ENCODE measurements at places on chromosomes 13 and 19.
A peak's percentile ranks its signal among the peaks of the same experiment; 100 is the strongest.

DNA sequence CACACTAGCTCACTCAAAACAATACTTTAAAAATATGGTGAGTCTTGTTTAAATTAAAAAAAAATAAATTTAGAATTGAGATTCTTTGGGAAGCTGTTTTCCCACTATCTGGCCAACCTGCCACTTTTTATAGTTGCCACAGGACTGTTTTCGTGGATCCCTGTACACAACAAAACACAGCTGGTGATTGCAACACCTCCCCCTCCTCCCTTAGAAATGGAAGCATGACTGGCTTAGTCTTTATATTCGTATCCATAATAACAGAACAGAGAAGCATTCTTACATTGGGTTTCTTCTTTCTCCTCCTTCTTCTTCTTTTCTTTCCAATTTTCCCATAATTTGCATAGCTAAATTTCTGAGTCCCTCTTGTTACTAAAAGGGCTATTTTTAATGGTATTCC lies 79.5 kb upstream of the GJB6 start:
- no peaks in the 10 kb centered on the region for H3K4me1 ChIP-seq
- no peak overlapping the region for H3K4me3 ChIP-seq
- H3K27ac ChIP-seq, result no peak overlapping the region

- no peak for DNase-seq
- no peaks in the 10 kb centered on the region for H3K27me3 ChIP-seq
- peaks cover 26% of the 10 kb centered on the region for H3K4me1 ChIP-seq
- no peak overlapping the region for H3K27ac ChIP-seq
Observed at GRCh38 chr19:42497492-42498168, 30.7 kb downstream of the CEACAM1 start.

DNA sequence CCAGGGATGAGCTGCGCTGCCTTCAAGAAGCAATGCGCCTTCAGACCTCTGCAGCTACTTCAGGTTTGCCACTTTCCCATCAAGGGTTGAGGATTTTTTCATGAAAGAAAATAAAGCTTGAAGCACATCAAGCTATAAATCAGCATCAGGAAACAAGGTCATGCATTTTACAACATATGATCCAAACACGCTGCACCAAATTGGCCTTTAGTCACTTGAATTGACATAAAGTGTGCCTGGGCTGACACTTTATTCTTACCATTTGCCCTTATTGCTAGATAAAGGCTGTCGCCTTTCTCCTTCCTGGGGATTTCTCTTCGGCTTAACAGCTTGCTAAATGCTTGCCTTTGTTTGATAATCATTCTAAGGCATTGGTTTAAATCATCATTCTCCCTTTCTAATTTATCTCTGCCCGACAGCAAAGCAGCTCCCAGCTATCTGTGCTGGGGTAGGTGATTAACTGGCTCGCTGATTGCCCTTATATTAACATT lies 87.7 kb downstream of the LHFPL6 start:
- H3K27ac ChIP-seq, result no peak overlapping the region
- DNase-seq, result no peak
- H3K4me3 ChIP-seq, result no peak overlapping the region
- no peaks in the 10 kb centered on the region for H3K27me3 ChIP-seq
- H3K36me3 ChIP-seq, result no peaks in the 10 kb centered on the region

DNA sequence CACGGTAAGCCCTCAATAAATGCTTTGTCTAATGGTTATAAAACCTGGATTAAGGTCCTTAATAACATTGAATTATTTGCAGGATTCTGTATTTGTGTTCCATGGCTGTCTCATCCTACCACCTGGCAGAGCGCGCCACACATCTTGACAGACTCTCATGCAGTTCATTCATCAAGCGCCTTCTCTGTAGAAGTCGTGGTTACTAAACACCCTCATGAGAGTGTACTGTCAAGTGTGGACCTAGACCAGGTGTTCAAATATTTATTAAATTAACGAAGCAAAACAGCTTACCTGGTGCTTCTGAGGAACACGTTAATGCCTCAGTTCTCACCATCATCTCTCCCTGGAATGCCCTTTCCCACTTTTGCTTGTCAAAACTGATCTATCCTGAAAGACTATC lies 13.1 kb upstream of the FBXL3 start:
- no peaks in the 10 kb centered on the region for H3K4me1 ChIP-seq
- no peak overlapping the region for H3K27ac ChIP-seq
- H3K4me3 ChIP-seq, result no peak overlapping the region
- no peak for DNase-seq

DNA sequence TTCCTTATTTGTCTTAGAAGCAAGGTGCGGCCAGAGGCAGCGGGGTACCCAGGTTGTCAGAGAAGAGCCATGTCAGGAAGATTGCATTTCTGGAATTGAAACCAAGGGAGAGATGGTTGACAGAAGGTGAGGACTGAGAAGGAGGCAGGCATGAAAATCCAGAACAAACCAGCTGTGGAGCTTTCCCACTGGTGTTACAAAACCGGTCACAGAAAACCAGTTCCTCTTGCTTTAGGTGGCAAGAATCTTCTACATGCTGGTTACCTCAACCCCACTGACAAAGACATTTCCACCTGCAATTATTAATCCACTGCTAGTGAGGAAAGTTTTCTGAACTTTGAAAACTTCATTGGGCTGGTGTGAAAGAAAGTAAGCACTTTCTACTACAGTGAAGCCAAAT lies 64.0 kb upstream of the MED4 start:
- peaks cover 1% of the 10 kb centered on the region for H3K36me3 ChIP-seq
- peaks cover 21% of the 10 kb centered on the region for H3K4me1 ChIP-seq
- no peak overlapping the region for H3K4me3 ChIP-seq
- no peak for DNase-seq

- H3K4me1 ChIP-seq, result peaks cover 15% of the 10 kb centered on the region
- H3K36me3 ChIP-seq, result peaks cover 69% of the 10 kb centered on the region
- H3K27ac ChIP-seq, result peak overlapping the region; percentile 55
- peak overlapping the region; percentile 85 for H3K4me3 ChIP-seq
- H3K27me3 ChIP-seq, result peaks cover 3% of the 10 kb centered on the region
Observed at GRCh38 chr19:52296400-52296772, 583 bp upstream of the ZNF480 start.

DNA sequence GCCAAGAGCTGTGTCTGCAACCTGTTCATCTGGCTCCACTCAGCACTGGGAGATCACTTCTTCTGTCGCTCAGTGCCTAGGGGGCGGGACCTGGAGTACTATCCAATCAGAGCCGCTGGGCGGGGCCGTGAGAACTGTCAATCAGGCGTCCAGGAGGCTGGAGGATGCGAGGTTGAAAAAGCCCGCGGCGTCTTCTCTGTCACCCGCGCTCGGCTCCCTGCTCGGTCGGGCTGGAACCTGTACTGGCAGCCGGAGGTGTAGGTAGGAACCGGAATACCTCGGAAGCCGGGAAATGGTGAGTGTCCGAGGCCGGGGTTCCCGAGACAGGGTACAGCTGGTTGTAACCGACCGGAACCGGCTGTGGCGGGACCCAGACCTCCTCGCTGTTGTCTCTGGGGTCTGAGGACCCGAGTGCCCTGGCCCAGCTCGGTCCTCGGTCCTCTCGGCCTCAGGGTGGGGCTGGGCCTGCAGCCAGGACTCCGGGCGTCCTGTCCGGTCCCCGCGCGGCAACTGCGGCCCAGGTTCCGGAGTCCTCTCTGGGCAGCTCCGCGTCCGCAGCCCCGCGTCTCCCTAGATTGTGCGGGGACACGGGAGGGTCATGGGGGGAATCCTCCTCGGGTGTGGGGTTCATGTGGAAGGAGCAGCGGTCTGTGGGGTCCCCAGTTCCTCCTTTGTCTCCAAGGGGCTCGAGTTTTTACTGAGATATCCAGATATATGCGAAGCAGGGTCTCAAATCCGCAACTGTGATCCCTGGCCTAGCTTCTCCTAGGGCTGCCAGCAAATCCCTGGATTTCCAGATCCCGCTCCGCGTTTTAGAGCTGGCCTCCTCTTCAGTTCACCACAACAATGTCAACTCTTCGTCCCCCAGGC lies 42.6 kb downstream of the ZNF627 start:
- peaks cover 2% of the 10 kb centered on the region for H3K4me1 ChIP-seq
- peak overlapping the region; percentile 83 for H3K4me3 ChIP-seq
- no peaks in the 10 kb centered on the region for H3K27me3 ChIP-seq
- H3K27ac ChIP-seq, result no peak overlapping the region
- H3K36me3 ChIP-seq, result peaks cover 2% of the 10 kb centered on the region
- DNase-seq, result peak; percentile 89

DNA sequence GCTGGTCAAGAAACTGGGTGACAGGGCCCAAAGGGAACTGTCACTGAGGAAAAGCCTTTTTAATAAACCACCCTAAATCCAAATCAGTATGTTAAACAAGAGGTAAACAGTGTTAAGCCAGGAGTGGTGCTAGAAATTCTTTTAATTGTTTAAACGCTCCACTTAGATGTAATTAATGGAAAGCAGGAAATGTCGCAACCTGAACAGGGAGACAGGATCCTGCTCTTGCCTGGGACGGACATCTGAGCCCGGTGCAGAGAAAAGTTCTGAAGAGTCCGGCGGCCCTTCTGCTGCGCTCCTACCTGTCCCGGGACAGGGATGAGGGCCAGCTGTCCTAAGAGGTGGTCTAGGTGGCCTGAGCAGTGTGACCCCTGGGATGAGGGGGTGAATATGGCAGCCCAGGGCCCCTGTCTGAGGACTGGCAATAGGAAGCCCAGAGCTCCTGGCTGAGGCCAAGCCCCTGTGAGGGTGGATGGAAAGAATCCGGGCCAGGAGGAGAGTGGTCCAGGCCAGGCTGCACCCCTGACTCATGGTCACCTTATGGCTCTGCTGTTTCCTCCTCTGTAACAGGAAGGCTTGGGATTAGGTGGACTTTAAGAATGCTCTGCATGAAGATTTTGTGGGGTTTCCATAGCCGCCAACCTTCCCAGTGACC lies 112.8 kb upstream of the GJB6 start:
- H3K4me3 ChIP-seq, result no peak overlapping the region
- DNase-seq, result no peak
- H3K36me3 ChIP-seq, result no peaks in the 10 kb centered on the region
- H3K4me1 ChIP-seq, result no peaks in the 10 kb centered on the region
- H3K27ac ChIP-seq, result no peak overlapping the region
- H3K27me3 ChIP-seq, result no peaks in the 10 kb centered on the region

- H3K27ac ChIP-seq, result no peak overlapping the region
- peaks cover 16% of the 10 kb centered on the region for H3K4me1 ChIP-seq
- peaks cover 61% of the 10 kb centered on the region for H3K27me3 ChIP-seq
- peak; percentile 19 for DNase-seq
- H3K4me3 ChIP-seq, result no peak overlapping the region
Observed at GRCh38 chr13:44191504-44192171, 182.0 kb upstream of the SERP2 start.

- no peak overlapping the region for H3K4me3 ChIP-seq
- no peaks in the 10 kb centered on the region for H3K27me3 ChIP-seq
- no peak overlapping the region for H3K27ac ChIP-seq
- peaks cover 10% of the 10 kb centered on the region for H3K4me1 ChIP-seq
- no peak for DNase-seq
Observed at GRCh38 chr19:34662919-34663318, 14.0 kb downstream of the SCGB2B2 start.
